ENCODE measurements at places on chromosomes 7 and 10.

DNA sequence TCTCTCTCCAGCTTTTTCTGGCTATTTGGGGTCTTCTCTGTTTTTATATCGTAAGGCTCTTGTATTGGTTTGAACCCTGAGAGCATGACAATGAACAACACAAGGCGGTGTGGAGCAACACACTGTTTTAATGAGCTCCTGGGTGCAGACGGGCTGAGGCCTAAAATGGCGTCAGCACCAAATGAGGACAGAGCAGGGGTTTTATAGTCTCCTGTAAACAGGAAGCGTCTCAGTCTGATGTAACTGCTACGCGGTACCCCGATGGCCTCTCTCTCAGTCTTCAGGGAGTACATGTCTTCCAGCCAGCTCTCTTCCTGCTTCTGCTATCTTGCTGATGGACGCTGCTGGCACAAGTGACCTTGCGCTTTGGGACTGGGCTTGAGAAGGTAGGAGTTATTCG lies 95.9 kb upstream of the CCDC71L start:
- no peak for DNase-seq

DNA sequence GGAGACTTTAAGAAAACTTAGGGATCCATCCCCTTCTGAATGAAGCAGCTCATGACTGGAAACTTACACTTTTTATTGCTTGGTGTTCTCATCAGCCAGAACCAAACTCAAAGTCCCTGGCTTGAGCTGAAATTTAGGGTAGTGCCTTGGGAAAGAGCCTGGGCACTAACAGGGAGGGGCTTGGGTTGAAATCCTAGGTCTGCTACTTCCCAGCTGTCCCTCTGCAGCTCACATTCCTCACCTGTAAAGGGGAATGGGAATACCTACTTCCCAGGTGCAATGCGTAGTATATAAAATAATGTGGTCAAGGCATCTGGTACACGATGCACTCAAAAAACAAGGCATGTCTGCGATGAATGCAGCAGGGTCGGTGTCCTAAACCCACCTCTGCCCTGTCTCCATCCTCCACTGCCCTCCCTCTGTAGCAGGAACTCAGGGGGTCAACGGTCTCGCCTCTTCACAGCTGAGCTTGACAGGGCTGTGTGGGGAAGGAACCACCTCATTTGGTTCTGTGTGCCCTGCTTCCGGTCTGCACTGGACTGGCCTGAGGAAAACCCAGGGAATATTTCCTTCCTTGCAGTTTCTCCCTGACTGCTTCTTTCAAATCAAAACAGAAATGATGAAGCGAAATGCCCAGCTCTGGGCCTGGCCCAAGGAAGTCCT lies 80.0 kb downstream of the COBL start:
- DNase-seq: no peak

GRCh38 chr7:27185013-27185853 lies at the start of gene HOXA11:
HOXA11 (minus strand) TSS chr7:27185232; CDS start chr7:27185144, 88 bp downstream.
- no peak for DNase-seq

GRCh38 chr10:101438881-101439391 lies 85.0 kb downstream of the BTRC start:
- DNase-seq: no peak

DNA sequence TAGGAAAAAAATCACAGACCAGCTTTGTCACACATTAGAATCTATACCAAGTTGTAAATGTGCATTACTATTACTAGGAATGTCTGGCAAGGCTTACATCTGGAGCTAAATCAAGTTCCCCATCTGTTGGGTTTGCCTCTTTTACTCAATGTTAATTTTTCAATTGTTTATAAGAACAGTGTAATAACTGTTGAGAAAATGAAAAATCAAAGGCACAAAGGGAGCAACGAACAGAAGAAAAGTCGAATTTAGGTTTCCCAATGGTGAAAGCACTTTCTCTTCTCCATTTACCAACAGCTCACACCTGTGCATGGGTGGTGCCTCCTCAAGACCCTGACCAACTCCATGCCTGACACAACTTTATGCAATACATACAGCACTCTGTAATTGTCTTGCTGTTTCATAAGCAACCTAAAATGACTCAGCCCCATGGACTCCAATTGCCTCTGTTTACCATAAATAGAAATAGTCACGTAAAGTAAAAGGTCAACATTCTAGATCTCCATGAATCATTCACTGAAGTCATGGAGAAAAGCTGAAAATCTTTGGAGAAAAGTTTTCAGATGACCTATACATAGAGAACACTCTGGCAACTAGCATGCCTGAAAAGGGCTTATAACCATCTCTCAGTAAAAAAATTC lies 95.5 kb upstream of the KCNIP2 start:
- DNase-seq: no peak

DNA sequence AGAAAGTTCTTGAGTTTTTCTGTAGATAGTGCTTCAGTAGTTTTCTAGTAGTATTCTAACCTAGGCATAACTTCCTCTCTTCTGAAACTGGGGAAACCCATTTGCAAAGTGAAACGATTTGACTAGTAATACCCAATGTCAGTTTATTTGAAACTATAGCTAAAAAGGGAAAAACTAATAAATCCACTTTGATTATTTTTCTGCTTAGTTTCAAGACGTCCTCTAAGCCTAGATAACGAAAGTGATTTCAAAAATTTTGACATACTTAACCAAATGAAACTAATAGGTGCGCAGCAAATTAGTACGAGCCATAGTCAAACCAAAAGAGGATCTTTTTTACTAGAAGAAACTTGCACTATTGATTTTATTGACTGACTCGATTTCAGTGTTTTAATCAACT lies 9.8 kb upstream of the SP8 start:
- DNase-seq: no peak

GRCh38 chr10:23467012-23467411 lies 28.1 kb downstream of the OTUD1 start:
- DNase-seq: no peak

DNA sequence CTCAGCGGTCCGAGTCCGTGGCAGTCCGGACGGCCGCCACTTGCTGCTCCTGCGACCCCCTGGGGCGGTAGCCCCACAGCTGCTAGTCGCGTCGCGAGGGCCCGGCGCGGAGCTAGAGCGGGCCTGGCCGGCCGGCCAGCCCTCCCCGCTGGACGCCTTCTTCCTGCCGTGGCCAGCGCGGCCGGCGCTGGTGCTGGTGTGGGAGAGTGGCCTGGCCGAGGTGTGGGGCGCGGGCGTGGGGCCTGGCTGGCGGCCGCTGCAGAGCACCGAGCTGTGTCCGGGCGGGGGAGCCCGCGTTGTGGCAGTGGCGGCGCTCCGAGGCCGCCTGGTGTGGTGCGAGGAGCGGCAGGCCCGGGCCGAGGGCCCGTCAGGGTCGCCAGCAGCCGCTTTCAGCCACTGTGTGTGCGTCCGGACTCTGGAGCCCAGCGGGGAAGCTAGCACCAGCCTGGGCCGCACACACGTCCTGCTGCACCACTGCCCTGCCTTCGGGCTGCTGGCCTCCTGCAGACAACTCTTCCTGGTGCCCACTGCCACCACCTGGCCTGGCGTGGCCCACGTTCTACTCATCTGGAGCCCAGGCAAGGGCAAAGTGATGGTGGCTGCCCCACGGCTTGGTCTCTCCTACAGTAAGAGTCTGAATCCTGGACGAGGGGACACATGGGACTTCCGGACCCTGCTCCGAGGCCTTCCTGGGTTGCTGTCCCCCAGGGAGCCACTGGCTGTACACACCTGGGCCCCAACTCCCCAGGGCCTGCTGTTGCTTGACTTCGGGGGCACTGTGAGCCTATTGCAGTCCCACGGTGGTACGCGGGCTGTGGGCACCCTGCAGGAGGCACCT lies 631 bp downstream of the HPS6 start:
- no peak for DNase-seq

- no peak for DNase-seq
Observed at GRCh38 chr10:43187213-43187612, 49.0 kb downstream of the CSGALNACT2 start.

DNA sequence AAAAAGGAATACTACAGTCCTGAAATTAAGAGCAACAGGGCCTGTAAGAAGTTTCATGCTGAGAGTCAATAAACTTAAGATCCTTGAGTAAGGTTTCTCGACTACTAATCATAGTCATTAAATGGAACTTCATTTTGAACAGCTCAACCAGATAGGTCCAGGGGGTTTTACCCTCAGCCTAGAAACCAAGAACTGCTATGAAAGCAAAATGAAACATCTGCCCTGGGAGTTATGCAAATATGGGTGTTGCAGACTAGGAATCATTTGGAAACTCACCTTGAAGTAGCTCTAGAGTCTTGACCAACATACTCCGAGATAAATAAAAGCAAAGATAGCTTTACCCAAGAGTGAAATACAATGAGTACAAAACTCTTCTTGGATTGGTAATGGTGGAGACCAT lies 128.0 kb downstream of the HGF start:
- no peak for DNase-seq

- DNase-seq: no peak
Observed at GRCh38 chr10:119253433-119254174, 46.2 kb downstream of the GRK5 start.

GRCh38 chr10:13066527-13066926 lies 33.4 kb upstream of the OPTN start:
- no peak for DNase-seq

DNA sequence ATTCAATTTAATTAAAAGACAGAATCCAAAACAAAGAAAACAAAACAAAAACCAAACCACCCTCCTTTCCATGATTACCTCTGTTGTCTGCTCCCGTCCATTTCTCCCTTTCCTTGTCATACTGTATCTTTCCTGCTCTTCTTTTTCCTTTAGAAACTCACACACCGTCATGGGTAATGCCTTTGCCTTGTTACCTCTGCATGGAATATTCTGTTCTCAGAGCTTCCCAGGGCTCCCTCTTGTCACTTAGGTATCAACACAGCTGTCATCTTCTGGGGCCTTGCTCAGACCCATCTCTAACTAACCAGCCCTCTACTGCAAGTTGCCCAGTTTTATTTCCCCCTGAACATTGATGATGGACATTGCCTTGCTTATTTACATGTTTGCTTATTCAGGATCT lies 30.2 kb upstream of the GIMAP8 start:
- DNase-seq: no peak

DNA sequence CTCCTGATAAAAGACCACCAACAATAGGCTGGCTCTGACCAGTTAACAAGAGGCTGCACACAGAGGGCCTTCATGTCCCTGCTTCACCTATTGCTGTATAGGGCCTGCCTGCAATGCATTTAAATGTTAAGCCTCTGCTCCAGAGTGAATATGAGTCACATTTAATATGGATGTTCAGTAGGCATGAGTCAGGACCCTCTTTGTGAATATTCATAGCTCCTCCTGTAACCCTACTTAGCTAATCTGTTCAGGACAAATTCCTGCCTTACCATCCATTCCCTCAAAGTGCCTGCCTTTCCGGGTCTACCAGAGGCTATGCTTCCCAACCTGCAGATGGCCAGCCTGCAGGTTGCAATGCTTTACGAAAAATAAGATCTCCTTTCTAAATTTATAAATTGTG lies 32.5 kb downstream of the ARHGAP22 start:
- no peak for DNase-seq

GRCh38 chr7:106818736-106819135 lies 46.3 kb upstream of the PIK3CG start:
- no peak for DNase-seq

DNA sequence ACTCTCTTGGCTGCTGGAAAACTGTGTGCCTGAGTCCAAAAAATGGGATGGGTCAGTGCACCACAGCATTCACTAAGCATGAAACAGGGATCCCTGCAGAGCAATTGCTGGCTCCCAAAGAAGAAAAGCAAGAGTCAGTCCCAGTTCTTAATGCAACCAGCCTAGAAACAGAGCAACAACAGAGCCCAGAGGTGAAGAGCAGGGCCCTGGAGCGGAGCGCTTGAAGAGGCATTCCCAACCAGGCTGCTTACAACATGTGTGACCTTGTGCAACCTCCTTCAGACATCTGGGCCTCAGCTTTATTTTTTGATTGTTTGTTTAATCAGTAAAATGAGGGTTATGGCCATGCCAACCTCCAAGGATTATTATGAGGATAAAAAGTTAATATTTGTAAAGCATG lies 543.7 kb upstream of the COBL start:
- no peak for DNase-seq

DNA sequence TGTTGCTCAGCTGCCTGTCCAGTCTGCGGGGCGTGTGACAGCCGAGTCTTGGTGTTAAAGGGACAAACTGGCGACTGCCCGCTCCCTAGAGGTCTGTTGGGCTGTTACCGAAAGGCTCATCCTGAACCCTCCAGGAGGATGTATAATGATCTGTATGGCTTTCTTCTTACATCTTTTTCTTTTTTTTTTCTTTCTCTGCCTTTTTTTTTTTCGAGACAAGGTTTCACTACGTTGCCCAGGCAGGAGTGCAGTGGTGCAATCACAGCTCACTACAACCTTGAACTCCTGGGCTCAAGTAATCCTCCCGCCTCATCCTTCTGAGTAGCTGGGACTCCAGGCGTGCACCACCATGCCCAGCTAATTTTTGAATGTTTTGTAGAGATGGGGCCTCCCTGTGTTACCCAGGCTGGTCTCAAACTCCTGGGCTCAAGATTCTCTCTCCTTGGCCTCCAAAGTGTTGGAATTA lies 857 bp downstream of the INTS15 start:
- DNase-seq: no peak

- no peak for DNase-seq
Observed at GRCh38 chr10:67803588-67804394, 34.2 kb downstream of the DNAJC12 start.

DNA sequence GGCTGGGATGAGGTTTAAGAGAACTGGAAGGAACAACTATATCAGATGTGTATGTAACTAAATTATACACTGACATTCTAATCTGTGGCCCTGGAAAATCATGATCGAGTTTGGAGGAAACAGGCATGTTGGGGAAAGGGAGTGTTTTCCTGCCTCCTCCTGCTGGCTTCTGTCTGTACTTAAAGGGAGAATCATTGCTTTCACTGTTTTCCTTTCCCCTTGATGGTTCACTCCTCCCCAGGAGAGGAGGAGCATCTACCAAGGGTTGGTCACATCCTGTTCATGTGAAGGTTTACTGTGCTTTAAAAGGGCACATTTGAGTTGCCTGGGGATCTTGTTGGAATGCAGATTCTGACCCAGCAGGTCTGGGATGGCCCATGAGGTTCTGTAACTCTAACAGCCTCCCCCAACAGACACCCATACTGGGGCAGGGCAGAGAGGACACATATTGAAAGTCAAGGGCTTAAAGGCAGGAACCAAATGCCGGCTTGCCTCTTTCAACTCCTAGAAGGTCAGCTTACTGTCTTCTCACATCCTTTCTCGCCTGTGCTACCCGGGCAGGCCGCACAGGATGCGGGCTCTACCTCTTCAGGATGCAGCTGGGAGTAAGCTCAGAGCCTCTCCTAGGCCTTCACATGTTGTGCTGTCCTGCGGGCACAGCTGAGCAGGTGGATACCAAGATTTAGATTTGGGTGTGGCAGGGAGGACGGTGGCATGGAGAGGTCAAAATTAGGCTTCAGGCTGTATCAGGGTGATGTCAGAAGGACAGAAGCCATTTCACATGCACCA lies 694.8 kb downstream of the KCNMA1 start:
- DNase-seq: no peak

- no peak for DNase-seq
Observed at GRCh38 chr7:69414555-69414954, 183.7 kb upstream of the AUTS2 start.

- DNase-seq: no peak
Observed at GRCh38 chr10:119205894-119206602, 1.3 kb upstream of the GRK5 start.

DNA sequence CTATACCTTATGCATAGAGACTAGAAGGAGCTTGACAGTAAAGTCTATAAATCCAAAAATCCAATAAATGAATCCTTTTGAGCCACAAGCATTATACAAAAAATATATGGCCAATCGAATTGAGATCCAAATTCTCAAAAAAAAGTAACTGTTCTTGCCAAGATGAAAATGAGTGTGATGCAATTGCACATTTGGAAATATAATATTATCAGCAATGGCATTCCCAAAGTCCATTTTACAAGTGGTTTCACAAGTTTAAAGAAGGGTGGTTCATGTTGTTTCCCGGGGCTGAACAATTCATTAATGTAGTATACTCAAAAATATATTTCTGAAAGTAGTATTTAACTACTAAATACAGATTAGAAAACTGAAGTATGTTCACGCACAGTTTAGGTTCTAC lies 7.3 kb downstream of the RP9 start:
- DNase-seq: no peak
